GM12865 (cell line): ENCODE measurements at places on chromosomes 12 and 14.

- no peak for DNase-seq
Measured at GRCh38 chr14:79325557-79325956, 885.7 kb downstream of the DIO2 start.

DNA sequence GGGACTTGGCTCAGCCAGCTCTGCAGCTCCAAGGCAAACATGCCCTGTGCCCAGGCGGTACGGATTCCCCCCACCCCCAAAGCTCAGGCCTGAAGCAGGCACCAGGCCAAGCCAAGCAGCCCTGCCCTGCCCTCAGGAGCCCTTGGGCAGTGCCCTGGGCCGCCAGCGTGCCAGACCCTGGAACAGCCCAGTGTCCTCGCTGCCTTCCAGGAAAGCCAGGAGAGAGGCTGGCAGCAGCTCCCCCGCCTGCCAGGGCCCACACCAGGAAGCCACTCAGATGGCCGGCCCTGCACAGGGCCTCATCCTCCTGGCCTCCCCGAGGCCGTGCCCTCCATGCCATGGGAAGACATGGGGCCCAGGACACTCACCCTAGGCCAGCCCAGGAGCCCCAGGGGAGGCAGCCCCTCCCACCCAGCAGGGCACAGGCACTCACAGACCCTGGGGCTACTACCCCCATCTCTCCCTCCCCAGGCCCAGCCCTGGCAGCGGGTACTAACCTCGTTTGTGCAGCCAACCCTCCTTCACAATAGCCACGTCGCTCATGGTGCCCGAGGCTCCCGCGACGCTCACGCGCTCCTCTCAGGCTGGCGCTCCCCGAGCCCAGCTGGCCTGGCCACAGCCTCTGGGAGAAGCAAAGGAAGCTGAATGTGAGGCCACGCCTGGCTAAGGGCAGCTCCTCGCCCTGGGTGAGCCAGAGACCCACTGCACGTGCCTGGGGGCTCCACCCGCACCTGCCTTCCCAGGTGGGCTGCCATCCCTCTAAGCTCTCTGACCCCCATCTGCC is 3.3 kb downstream of the AKT1 start:
- DNase-seq: no peak

GRCh38 chr12:65642061-65642661 is 182.1 kb upstream of the HMGA2 start:
- no peak for DNase-seq

- no peak for DNase-seq
Measured at GRCh38 chr12:127810041-127810440, 456.9 kb upstream of the TMEM132C start.
